PC-3 (cell line): ENCODE measurements at places on chromosomes 7 and 10. TPM values are rescaled to one million over a fixed set of nuclear protein-coding genes. Genes with fewer than 3 reads are reported as not detected.

POLR1F gene
- 19.8 and 22.3 TPM in 2 replicates for total RNA-seq

SORCS3 gene
- 0.46 TPM in 1 of 2 replicates, not detected in the other for total RNA-seq

SLC18A2 gene
- total RNA-seq: not detected in 2 replicates

DNA sequence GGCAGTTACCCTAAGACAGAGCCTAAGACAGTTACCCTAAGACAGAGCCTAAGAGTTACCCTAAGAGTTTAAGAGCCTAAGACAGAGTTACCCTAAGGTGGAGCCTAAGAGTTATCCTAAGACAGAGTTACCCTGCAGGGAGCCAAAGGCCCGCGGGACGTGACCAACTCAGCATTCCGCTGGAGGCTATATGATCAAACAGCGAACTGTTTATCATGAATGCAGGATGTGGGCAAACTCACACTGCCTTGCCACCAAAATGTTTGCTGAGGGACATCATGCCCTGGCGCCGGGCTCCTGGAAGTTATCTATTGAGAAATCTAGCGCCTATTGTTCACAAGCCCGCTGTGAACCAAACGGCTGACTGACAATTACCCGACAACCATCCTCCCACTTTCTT lies 49.9 kb downstream of the BLVRA start:
- DNase-seq: no peak

GRCh38 chr7:32957326-32958045 lies at the start of gene FKBP9:
TSS of gene FKBP9 (plus strand) at chr7:32957440. CDS start at chr7:32957574, 134 bp downstream.
- DNase-seq: peak; percentile 90

DNA sequence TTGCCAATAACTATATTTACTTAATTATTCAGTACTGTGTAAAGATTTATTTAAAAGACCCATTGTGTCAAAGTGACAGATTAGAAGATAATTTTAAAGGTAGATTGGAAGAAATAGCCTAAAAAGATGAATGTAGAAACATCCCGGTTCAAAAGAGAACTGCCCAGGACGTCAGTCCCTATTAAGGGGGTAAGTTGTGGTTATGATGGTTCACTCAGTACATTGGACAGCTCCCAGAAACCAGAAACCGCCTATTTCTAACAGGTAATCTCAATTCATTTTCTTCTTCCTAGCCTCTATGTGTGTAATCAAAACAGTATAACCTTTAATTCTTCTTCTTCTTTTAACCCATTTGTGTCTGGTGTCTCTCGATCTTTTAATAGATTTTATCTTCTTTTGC lies 1.5 kb upstream of the FERD3L start:
- DNase-seq: peak; percentile 46

DNA sequence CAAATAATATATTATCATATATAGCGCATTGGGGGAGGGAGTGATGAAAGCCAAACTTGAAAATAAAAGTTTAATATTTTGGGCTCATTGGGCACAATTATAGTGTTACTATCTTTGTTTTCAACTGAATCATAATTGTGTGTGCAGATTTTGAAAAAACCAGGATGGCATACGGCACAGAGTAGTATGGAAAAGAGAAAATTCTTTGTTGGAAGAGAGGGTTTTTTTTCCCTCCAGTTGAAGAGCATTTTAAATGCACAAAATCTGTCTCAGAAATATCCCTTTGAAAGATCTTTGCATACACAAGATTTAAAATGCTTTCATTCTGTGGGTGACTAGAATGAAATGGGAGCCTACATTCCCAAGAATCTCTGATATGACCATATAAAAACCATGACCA lies 269.6 kb downstream of the EXOC4 start:
- DNase-seq: no peak

GRCh38 chr10:130440494-130440893 lies 304.3 kb downstream of the GLRX3 start:
- DNase-seq: no peak
